ENCODE measurements at places on chromosomes 1 and 21.

DNA sequence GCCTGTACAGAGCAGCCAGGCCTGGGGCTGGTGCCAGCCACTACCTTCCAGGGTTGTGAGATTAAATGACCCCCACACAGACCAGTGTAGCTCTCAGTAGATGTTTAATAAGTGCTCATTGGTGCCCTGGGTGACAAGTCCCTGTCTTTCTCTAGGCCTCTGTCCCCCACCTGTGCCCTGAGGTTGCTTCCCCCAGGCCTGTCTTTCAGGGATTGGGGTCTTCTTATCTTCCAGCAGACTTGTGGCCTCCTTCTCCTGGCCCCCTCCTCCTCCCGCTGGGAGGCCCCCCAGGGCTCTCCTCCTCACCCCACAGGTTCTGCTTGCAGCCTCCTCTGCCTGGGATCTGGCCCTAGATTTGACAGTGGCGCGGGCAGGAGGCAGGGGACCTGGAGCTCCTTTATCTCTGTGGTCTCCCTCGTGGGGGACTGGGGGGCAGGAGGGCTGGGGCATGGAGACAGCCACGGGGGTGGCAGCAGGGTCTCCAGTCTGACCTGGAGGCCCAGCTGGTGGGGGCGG lies 40.3 kb downstream of the EPHA2 start:
- no peak for DNase-seq

DNA sequence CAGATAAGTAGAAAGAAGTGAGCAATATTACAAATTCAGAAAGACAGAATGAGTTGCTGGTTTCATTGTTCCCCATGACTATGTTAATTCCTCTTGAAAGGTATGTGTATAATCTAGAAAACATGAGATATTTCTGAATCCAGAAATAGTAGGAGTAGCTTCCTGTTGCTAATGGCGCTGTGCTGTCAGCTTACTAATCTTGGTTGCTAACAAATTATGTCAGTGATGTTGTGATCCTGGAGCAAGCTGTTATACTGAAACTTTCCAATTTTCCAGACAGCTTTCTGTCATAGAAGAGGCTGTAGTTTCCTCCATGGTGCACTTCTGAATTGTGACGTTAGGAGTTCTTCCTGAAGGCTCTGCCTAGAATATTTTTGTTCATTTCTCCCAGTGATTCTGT lies 372.3 kb downstream of the USP25 start:
- no peak for DNase-seq

- DNase-seq = no peak
These were observed 70.0 kb upstream of the KIAA1614 start for GRCh38 chr1:180842491-180843275.

DNA sequence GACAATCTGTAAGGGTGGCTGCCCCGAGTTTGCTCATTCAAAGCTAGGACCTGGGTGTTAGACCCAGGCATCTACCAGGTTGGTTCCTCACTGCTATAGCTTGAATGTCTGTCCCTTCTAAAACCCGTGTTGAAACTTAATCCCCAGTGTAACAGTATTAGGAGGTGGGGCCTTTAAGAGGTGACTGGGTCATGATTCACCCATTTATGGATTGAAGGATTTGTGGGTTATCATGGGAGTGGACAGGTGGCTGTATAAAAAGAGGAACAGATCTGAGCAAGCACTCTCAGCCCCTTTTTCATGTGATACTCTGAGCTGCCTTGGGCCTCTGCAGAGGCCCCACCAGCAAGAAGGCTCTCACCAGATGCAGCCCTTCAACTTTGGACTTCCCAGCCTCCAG lies 29.4 kb downstream of the PSMG1 start:
- no peak for DNase-seq

DNA sequence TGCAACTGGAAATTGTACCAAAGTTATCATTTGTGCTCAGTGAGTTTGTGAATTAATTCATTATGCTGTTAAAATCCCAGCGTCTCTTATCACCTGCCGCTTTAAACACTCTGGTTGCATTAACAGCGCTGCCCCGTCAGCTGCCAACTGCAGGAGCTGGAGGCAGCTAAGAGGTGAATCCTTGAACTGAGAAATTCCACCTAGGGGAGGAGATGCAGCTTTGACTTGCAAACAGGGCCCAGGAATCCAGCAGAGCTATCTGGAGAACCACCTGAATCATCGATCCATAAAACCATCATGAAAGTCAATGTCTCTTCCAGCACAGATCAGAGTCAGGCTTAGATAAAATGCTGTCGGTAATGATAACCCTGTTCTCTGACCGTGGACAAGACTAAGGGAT lies 140.7 kb upstream of the PTBP2 start:
- DNase-seq = no peak

DNA sequence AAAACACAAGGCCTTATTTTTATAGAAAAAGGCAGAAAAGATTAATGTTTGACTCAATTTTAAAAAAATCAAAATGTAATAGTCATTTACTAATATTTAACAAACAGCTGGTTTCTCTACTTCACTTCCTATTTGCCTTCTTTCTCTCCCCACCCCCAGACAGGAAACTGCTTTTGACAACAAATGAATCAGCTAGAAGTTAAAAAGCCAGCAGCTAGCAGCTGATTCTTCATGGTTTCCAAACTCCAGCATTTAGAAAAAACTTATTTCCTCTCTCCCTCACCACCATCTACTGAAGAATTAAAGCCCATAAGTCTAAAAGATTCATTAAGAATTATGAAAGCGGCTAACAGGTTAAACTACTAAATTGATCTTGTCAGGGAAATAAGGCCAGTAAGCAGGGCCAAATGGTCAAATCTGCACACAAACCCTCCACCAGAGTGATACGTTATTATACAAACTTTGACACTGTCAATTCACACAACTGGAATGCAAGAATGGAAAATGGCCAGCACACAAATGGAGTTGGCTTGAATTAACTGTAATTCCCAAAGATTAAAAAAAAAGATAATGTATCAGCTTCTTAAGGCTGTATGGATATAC lies 4.0 kb downstream of the WDR26 start:
- DNase-seq = peak; percentile 64

DNA sequence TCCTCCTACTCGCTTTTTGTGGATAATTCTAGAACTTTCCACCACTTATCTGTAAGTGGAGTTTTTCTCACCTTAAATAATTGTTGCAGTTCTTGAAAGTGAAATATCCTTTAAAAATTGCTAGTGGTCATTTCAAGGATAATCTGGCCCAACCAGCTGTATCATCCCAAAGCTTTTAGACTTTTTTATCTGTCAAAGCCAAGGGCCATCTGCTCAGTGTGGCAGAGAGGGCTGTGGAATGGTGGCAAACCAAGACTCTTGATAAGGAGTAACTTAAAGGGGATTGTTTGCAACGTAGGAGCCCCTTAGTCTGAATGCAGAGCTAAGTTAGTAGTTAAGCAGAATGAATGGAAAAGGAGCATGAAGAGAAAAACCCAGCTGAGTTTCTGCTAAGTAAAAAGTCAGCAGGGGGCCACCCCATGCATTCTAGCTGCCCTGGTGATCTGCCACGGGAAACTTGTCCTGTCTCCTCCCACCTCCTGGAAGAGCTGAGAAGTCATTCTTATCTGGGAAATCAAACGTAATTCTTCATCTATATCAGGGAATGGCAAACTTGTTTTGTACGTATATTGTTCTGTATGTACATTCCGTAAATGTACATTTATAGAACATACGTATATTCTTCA lies 169.3 kb downstream of the PRDM2 start:
- no peak for DNase-seq

GRCh38 chr1:37914719-37915475 lies 32.0 kb downstream of the INPP5B start:
- DNase-seq = no peak

GRCh38 chr1:93495911-93496310 lies 48.0 kb downstream of the FNBP1L start:
- no peak for DNase-seq

GRCh38 chr21:37665230-37666024 lies 250.8 kb downstream of the KCNJ6 start:
- no peak for DNase-seq

DNA sequence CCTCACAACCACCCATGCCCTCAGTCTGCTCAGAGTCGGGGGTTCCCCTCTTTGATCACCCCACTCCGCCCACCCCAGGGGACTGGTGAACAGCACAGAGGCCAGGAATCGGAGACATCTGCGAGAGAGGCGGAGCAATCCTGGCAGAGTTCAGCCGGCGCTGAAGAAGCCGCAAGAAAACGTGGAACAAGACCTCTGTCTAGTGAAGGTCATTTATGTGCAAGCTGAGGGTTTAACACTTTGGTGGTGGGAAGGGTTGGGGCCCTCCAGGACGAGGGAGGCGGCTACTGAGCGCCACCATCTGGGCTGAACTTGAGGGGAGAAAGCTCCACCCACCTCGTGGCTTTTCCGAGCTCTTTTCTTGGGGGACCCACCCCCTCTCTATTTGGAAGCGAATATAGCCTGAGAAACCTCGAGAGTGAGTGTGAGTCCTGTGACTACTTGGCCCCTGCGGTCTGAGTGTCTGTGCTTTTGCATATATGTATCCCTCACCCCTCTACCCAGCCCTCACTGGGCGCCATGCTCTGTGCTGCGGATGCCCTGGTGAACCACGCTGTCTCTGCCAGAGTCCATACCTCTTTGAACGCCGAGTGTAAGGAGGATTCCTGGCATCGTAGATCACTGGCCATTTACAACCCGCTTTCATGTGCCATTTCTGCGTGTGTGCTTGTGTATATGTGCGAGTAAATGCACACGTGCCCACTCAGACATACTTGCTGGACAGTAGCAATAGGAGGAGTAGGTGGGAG lies 1.2 kb upstream of the EPHA10 start:
- DNase-seq = no peak

GRCh38 chr1:78491451-78492071 lies 787 bp downstream of the PTGFR start:
- no peak for DNase-seq

GRCh38 chr1:96515925-96516324 lies 205.7 kb upstream of the PTBP2 start:
- no peak for DNase-seq

- no peak for DNase-seq
These were observed 16.6 kb downstream of the MYOG start for GRCh38 chr1:203069030-203069747.

DNA sequence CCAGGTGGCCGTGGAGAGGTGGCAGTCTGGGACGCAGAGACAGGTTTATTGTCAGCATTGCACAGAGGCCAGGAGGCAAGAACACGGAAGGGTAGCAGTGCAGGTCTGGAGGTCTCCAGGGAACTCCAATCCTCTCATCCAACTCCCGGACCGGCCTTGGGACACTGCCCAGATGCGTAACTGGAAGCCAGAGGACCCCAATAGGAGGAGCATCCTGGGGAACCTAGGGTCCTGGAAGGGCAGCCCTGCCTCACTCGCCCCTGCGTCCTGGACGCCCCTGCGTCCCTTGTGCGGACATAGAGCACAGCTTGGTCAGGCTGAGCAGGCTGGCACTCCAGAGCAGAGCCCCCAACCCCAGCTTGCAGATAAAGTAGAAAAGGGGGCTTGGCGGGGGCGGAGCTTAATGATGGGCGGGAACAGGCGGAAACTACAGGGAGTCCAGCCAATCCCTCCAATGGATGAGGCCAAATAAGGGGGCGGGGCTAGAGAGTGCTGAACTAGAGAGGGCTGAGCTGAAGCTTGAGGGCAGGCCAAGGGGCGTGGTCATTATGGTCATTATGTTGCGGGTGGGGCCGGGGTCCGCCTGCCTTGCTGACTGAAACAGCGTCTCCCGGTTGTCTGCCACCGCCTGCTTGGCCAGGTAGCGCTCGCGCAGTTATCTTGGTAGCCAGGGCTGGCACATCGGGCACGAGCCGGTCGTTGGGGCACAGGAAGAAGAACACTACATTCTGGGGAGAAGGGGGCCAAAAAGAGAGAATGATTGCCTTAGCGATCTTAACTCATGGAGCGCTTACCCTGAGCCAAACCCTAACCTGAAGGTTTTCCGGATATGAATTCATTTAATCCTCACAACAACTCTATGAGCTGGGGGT lies 3.7 kb upstream of the ARHGEF19 start:
- DNase-seq = peak; percentile 84

DNA sequence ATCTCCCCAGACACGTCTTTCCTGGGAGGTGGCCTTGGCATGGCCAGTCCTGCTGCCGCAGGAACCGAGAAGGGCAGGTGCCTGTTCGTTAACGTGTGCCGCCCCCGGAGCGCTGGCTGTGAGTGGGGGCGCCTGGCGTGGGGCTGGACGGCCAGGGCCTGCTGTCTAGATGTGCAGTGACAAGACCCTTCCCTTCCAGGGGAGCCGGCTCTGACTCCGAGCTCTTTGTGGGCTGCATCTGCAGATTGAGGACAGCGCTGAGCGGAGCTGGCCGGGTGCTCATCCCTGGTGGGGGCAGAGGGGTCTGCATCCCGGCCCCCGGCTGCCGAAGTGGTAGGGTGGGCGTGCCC lies 13.0 kb downstream of the COL18A1 start:
- DNase-seq = no peak

DNA sequence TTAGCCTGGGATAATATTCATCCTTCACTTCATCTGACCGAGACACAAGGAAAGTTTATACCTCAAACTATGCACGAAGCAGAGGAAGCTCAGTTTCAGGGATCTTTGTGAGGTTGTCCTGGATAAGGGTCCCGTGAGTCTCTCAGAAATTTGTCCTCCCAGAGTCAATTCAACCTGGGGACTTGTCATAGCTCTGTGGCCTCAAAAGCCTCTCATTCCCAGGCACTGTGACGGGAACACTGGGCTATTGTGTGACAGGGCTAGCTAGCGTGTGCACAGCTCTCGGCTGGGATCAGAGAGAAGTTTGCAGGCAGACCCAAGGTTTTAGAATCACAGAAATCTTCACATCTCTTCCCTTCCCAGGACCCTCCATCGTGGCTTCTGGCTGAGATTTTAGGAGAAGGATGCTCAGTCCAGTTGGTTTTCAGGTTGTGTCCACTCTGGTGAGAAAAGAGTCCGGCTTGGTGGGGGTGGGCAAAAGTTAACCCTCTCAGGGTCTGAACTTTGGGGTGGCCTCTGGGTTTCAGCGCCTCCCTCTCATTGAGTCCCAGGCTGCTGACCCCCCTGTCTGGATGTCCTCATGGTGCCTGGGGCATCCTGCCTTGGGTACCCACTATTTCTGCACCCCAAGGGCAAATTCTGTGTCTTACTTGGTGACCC lies 20.4 kb upstream of the LBR start:
- DNase-seq = no peak

DNA sequence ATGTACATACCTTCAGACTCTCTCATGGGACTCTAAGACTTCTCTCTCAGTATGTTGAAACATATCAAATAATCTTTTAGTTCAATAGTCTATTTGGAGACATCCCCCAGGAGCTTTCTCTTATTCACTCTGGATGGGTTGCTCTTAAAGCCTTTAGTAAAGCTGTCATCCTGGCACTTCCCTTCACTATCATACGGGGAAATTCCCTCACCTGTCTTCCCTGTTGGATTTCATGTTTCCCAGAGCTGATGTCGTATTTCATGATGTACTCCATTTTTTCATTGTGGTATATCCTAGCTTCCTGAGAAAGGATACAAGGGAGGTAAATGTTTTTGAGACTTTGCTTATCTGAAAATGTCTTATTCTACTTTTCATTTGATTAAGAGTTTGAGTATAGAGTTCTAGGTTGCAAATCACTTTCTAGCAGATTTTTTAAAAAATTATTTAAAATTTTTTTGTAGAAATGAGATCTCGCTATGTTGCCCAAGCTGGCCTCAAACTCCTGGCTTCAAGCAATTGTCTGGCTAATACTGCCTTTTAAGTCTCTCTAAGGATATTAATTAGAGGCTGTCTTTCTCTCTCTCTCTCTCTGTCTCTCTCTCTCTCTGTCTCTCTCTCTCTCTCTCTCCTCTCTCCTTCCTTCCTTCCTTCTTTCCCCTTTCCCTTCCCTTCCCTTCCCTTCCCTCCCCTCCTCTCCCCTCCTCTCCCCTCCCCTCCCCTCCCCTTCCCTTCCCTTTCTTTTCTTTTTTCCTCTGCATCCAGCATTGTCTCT lies 17.0 kb upstream of the MACF1 start:
- DNase-seq = no peak

GRCh38 chr1:204266504-204267034 lies 52.8 kb upstream of the GOLT1A start:
- DNase-seq = no peak
